ENCODE measurements at places on chromosomes 6 and 20.
A peak's percentile ranks its signal among the peaks of the same experiment; 100 is the strongest.

- DNase-seq, result no peak
Measured at GRCh38 chr6:43952746-43953145, 174.5 kb downstream of the MRPL14 start.

DNA sequence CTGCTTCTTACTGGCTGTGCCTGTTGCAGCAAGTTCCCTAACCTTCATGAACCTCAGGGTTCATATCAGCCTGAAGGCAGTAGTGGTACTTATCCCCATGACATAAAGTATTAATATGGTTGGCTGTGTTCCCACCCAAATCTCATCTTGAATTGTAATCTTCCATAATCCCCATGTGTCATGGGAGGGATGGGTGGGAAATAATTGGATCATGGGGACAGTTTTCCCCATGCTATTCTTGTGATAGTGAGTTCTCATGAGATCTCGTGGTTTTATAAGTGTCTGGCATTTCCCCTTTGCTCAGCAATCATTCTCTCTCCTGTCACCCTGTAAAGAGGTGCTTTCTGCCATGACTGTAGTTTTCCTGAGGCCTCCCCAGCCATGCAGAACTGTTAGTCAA lies 61.8 kb downstream of the FAM229B start:
- no peak for DNase-seq

GRCh38 chr6:43883847-43884651 lies 114.0 kb downstream of the VEGFA start:
- DNase-seq, result no peak

DNA sequence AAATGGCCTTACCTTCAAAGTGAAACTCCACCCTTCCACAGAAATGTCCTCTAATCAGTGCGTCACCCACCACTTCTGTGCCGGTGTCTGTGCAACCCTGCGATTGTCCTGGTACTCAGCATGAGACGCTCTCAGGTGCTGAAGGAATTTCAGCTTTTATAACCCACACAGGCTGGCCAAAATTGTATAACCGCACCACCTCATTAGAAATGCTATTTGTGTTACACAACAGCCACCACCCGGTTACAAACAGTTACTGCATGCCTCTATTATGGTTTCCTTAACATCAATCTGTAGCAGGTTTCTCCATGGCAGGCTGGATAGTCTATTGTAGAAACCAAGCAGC lies 51.5 kb downstream of the SLC23A2 start:
- DNase-seq, result no peak

DNA sequence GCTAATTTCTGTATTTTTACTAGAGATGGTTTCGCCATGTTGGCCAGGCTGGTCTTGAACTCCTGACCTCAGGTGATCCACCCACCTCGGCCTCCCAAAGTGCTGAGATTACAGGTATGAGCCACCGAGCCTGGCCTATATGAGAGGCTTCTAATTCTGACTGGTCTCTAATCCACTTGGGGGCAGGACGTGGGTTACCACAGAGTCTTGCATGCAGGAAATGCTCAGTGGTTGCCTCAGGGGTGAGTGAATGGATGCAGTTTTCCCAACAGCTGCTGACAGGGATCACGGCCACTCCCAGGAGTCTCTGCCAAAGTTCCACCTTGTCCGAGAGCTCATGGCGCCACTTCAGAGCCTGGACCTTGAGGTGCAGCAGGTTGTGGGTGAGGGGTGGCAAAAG lies 6.4 kb upstream of the FANCE start:
- no peak for DNase-seq

DNA sequence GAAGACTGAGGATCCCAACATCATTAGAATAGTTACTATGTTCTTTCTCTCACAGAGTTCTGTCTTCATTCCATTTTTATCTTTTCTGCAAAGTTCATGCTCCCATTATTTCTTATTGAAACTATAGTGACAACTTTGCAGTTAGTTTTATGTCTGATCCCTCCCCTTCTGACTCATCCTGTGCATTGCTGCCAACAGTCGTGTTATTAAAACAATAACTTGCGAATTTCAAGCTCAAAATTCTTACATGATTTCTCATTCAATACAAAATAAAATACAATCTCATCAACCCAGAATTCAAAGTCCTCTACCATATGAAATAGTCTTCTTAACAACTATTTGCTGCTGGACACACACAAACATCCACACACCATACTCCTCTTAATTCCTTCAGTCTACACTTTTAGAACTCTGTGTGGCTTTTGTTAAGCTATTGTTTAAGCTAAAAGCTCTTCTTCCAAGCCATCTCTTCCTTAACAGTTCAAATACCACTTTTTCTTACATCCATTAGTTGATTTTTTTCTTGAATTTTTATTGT lies 261.4 kb upstream of the IRAK1BP1 start:
- DNase-seq, result no peak

GRCh38 chr6:17935188-17936149 lies 52.0 kb downstream of the KIF13A start:
- no peak for DNase-seq

DNA sequence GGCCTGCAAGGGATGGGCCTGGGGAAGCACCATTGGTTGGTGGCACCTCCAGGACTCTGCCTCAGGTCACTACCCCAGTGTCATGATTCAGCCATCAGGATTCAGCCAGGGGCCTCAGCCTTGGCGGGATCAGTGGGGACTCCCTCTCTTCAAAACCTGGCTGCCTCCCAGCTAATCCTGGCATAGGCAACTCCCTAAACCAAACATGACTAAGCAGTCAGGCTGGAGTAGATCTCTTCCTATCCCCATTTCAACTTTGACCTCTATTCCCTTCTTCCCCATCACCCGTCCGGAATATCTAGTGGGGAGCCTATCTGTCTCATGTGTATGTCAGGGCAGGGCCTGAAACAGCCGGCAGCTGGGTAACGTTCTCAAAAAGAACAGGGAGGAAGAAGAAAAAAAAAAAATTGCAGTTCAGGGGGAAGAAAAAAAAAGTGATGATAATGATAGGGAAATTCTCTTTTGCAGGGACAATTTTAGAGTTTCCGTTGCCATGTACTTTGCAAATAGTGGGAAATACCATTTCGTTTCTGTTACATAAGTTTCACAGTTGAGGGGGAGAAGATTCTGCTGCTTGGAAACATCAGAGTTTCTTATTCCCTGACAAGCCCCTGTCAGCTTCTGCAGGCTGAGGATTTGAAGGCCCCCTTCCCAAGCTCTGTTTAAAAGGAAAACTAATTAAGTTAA lies 4.1 kb upstream of the PREX1 start:
- DNase-seq, result no peak

- DNase-seq, result no peak
Measured at GRCh38 chr20:47484303-47484702, 17.4 kb upstream of the NCOA3 start.

DNA sequence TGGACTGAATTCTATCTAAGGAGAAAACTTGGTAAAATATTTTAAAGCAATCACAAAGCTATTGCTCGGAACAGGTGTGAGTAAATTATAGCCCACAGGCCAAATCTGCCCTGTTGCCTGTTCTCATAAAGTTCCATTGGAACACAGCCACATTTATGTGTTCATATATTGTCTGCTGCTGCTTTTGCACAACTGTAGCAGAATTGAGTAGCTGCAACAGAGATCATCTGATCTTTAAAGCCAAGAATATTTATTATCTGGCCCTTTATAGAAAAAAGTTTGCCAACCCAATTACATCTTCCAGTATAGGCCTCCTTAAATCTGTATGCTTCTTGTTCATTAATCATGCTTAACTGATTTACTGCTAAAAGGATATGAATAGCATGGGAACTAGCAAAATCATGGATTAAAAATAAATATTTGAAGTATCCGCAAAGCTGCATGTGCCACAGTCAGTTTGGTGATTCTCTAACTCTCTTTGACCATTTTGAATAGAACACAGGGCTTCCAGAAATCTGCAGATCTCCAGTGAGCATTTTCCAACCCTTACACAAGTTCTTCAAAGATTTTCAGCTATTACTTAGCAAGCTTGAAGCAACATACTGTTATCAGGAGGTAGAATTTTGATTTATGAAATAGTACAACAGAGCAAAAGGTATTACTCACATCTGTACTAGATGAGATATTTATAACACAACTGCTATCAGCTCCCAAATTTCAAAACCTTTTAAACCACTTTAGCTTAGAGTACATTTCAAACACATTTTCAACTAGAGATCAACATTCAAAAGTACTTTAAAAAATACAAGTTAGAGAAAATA lies 312.6 kb upstream of the ID4 start:
- DNase-seq, result no peak

GRCh38 chr6:99940582-99940981 lies 53.4 kb downstream of the MCHR2 start:
- no peak for DNase-seq

- no peak for DNase-seq
Measured at GRCh38 chr20:50221501-50222308, 31.1 kb downstream of the CEBPB start.

- no peak for DNase-seq
Measured at GRCh38 chr6:43911354-43912115, 141.5 kb downstream of the VEGFA start.

- DNase-seq, result peak; percentile 45
Measured at GRCh38 chr20:58870293-58871014, 17.9 kb downstream of the GNAS start.

DNA sequence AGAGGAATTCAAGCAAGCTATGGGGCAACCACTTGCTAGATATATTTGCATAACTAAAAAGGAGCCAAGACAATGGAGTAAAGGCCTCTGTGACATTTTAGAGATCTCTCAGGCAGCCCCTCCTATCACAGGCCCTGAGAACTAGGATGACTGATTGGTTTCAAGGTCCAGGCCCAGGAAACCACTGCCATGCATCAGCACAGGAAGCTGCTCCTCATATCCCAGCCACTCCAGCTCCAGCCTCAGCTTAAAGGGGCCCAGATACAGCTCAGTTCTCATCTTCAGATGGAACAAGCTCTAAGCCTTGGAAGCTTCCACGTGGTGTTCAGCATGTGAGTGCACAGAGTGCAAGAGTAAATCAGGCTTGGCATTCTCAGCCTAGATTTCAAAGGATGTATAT lies 21.1 kb upstream of the THBS2 start:
- DNase-seq, result no peak

- DNase-seq, result no peak
Measured at GRCh38 chr6:106623039-106623438, 6.3 kb downstream of the RTN4IP1 start.

DNA sequence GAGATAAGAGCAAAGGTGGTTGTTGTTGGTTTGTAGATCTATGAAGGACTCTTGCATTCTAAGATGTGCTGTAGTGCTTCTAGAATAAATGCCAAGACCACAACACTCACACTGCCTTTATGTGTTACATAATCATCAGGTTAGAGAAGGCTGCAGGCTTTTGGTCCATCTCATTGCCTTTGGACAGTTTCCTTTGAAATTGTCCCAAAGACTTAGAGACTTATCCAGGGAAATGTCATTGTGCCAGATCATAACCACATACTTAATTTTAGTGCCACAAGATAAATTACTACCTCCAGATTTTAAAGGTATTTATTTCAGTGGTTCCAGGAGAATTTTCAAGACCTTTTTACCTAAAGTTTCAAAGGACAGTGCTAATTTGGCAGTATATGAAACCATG lies 666.6 kb upstream of the CITED2 start:
- no peak for DNase-seq

DNA sequence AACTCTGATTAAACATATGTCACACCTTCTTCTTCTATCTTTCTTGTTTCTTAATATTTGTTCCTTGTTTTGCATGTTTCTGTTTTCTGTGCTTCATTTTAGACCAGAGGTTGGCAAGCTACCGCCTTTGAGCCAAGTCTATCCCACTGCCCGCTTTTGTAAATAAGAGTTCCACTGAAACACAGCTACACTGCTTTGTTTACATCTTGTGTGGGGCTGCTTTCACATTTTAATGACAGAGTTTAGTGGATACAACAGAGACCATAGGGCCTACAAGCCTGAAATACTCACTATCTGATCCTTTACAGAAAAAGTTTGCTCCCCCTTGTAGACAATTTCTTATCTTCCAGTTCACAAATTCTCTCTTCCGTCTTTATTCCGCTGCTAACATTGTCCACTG lies 109.4 kb upstream of the SPACA1 start:
- DNase-seq, result no peak

- no peak for DNase-seq
Measured at GRCh38 chr6:149929422-149929821, 6.5 kb upstream of the RAET1G start.

DNA sequence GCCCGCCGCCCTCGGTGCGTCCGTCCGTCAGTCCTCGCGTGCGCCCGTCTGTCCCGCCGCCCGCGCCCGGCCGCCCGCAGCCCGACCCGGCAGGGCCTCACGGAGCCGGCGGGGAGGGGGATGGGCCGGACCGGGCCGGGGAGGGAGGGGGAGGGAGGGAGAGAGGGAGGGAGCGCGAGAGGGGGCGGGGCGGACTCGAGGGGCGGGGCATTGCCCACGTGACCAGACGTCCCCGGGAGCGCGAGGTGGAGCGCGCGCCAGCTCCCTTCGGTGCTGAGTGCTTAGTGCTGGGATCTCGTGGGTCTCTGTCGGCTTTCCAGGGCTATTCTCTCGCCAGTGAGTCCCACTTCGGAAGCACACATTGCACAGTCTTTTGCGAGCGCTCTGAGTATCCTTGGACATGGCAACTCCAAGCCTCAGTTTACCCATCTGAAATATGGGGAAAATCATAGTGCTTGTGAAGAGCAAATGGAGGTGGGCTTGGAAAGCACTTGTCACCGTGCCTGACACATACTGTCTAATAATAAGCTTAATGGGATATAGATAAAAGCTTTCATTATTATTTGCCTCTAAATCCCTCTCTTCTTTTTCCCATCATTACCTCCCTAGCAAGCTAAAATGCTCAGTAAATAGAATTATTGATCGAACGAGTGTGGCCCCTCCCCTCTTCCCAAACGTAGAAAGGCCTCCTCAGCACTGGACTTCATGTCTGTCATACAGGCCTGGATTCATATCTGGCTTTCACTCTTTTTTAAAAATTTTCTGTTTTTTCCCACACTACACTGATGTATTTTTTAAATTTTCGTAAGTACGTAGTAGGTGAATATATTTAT lies at the start of gene NCOA6:
Gene NCOA6 (minus strand): TSS at position 122 of the 833 bp plus-strand sequence. CDS start 43,296 bp downstream, outside the sequence.
- DNase-seq, result peak; percentile 85

GRCh38 chr6:166684170-166684569 lies 57.1 kb upstream of the RPS6KA2 start:
- no peak for DNase-seq

- no peak for DNase-seq
Measured at GRCh38 chr6:34383161-34383631, 9.3 kb downstream of the NUDT3 start.

- DNase-seq, result no peak
Measured at GRCh38 chr20:57244221-57244585, 22.2 kb downstream of the BMP7 start.

DNA sequence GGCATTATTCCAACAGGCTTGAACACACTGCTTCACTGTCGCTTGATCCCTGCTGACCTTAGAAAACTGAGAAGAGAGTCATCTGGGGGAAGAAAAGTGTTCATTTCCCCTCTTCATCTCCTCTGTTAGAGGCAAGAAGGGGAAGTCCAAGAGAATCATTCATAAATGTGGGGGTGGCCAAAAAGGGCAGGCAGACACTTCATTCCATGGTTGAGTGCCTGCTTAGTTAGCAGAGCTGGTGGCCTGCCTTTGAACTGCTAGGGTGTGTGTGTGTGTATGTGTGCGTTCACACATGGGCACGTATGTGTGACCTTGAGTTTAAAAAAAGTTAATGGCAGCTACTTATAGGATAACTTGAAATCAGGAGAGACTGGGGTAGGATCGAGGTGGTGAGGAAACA lies 39.4 kb upstream of the RFPL4B start:
- no peak for DNase-seq

All from stimulated activated CD4-positive, alpha-beta T cell treated with anti-CD3 and anti-CD28 coated beads, Interleukin-2, amount 100 ng/mL, for 48 hours (primary cell).